Activated CD4-positive, alpha-beta T cell treated with anti-CD3 and anti-CD28 coated beads, Interleukin-2, amount 50 U/mL, for 1 hour (primary cell): ENCODE measurements at places on chromosomes 2 and 18.

GRCh38 chr18:69845593-69846506 is 101.8 kb downstream of the CD226 start:
- no peak for DNase-seq

DNA sequence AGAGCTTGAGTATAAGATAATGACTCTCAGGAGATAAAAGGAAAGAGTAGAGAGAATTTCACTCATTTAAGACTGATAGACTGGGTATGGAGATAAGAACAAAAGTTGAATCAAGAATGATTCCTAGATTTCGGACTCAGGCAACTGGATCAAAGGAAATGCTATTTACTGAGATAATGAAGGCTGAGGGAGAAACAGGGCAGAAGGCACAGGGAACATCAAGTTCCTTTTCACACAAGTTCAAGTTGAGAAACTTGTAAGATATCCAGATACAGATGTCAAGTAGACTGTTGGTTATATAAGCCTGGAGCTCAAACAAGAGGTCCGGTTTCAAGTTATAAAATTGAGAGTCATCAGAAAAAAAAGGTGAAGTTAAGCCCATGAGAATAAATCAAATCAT is 360.8 kb downstream of the TNS1 start:
- DNase-seq = no peak

GRCh38 chr2:42296226-42296625 is 64.8 kb downstream of the COX7A2L start:
- DNase-seq = no peak

GRCh38 chr2:34899079-34899478 is 1300.0 kb upstream of the FAM98A start:
- no peak for DNase-seq

- no peak for DNase-seq
Measured at GRCh38 chr2:239114119-239114581, 266.3 kb downstream of the TWIST2 start.

DNA sequence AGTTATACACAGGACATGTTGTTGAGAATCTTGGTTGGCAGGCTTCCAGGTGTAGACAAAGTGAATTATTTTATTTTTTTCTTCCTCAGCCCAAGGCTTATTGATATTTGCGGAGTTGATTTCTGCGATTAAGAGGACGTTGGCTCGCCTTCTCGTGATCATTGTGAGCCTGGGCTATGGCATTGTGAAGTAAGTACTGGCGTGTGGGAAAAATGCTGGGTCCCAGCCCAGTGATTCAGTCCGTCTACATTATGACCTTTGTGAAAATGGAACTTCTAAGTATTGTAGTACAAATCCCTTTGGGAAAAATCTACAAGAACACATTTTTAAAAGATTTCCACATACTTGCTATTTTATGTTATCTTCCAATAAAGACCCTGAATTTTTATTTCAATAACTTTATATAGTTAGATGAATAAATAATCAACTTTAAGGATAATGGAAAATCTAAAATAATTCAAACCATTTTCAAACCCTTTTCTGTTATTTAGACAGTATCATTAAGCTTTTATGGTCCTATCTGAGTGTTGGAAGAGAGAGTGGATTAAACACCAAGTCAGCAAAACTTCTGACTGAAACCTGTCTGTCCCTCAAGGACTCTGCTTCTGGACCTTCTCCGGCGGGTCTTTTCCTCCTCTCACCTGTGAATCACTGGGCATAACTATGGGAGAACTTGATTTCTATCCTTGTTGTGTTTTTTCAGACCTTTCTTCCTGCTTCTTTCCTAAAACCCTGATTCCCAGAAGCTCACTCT is 31.0 kb downstream of the TMEM87B start:
- no peak for DNase-seq

DNA sequence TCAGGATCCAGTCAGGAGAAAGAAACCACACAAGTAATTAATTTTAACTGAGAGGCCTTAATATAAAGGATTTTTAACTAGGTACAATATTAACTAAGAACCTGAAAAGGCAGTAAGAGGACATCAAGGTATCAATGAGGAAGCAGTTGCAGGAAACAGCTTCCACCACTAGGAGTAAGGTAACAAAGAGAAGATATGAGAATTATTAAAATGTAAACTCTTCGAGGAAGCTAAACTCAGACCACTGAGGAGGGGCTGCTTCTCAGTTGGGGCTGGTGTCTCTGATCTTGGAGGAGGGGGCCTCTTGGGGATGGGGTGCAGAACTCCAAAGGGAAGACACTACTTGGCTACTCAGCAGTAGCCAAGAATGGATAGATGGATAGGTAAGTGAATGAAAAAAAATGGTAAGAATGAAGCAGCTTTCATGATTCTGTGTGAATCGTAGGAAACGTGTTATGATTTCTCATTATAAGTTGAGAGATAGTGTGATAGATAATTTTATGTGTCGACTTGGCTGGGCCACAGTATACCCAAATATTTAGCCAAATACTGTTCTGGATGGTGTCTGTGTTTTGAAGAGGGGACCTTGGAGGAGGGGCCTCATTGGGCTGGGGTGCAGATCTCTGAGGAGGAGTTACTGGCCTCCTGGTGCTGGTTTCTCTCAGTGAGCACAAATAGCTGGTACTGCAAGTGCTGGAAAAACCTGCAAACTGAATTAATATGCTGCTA is 547.7 kb upstream of the LRRTM1 start:
- no peak for DNase-seq

GRCh38 chr2:214075456-214075855 is 335.4 kb upstream of the VWC2L start:
- DNase-seq = no peak

DNA sequence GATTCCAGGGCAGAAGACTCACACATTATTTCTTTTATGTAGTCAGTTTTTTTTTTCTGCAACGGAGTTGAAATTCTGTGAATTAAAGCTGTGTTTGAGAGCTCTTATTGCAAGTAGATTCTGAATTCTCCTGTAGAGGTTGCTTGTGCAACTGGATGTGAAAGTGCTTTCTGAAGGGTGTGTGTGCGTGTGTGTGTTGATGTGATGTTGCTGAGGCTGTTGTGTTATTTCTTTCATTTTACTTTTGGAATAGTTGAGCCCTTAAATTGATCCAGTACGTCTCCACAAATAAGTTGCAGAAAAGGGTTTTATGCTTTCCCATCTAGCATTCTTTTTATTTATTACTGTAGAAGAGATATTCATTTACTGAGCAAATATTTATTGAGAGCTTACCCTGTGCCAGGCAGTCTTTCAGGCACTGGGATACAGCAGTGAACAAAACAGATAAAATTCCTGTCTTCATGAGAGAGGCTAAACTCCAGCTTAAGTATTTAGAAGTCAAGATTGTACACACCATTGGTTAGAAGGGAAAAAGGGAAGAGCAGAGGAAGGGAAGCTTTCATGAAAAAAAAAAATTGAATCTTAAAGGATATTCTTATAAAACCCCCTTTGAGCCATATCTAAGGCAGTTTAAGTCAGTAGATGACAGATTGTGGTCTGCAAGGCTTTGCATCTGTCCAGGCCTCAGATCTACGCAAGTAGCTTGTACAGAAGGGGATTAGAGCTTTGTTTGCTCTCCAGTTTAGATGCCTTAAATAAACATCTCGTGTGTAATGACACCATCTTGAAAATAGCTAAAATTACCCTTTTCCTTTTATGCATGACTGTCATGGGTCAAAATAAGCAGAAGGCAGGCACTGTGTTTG is 58.2 kb downstream of the MYO1B start:
- DNase-seq = no peak

GRCh38 chr18:34592961-34593382 is 117.1 kb upstream of the DTNA start:
- no peak for DNase-seq

DNA sequence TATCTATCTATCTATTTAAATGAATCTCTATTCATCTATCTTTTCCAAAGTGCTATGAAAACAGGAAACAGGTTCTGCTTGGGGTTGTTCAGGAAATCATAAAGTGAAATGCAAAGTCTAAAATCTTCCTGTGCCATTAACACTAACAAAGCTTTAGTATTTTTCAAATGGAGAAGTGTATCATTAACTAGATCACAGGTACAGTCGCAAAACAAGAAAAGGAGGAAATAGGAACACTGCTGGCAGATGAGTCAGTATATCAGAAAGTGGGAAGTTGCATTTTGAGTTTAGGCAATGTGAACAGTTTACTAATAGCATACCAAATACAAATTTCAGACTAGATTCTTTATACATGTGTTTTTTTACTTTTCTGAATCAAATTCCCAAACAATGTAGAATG is 888.5 kb upstream of the FSHR start:
- DNase-seq = no peak

GRCh38 chr2:85765081-85765731 is 11.4 kb downstream of the ATOH8 start:
- DNase-seq = no peak

- no peak for DNase-seq
Measured at GRCh38 chr2:215352602-215353001, 40.7 kb downstream of the ATIC start.

GRCh38 chr2:215833531-215834162 is 179.7 kb downstream of the MREG start:
- DNase-seq = no peak

DNA sequence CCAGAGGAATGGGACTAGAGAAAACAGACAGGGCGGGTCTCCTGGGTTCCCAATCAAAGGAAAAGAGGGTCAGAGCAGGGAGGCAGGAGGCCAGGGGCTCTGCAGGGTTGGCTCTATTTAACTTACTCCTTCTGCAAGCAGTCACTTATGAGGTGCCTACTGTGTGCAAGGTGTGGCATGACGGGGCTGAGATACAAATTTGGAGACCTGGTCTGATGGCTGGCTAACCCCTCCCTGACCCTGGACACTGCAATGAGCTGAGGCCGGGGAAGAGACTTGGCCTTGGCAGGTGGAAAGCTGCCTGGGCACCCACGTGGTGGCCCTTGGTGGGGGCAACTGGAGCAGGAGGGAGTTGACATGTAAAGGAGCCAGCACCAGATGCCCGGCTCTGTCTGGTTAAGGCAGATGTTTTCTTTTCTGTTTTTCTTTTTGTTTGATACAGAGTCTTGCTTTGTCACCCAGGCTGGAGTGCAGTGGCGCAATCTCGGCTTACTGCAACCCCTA is 148.5 kb upstream of the GATA6 start:
- no peak for DNase-seq

DNA sequence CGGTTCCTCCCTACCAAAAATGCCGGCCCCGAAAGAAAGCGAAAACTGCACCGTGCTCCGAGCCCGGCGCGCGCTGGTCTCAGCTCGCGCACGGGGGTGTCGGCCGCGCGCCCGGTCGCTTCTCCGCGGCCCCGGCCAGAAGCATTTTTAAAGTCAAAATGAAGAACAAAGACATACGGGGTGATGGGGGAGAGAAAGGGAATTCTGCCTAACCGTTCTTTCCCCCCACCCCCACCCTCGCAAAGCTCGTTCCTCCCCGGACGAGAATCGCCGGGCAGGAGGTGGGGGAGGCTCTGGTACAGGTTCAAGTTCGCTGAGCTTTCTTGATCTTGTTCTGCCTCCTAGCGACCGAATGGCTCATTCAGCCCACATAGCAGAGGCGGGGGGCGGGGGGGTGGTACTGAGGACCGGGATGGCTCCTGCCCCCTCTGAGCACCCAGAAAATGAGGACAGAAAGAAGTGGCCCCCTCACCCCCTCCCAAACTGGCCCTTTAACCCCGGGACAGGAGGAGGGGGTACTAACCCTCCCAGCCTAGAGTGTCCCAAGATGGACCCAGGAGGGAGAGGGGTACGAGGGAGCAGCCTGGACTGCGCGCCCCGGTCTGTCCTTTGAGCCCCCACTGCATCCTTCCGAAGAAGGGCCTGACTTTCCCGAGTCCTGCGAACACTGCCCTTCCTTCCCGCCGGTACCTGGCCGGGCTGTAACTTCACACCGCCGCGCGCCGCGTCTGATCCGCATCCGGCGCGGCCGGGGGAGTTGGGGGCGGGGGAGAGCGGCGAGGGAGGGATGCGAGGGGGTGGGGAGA is 3.1 kb downstream of the BCL11A start:
- DNase-seq = no peak

- DNase-seq = no peak
Measured at GRCh38 chr18:5678779-5679406, 135.1 kb upstream of the EPB41L3 start.

DNA sequence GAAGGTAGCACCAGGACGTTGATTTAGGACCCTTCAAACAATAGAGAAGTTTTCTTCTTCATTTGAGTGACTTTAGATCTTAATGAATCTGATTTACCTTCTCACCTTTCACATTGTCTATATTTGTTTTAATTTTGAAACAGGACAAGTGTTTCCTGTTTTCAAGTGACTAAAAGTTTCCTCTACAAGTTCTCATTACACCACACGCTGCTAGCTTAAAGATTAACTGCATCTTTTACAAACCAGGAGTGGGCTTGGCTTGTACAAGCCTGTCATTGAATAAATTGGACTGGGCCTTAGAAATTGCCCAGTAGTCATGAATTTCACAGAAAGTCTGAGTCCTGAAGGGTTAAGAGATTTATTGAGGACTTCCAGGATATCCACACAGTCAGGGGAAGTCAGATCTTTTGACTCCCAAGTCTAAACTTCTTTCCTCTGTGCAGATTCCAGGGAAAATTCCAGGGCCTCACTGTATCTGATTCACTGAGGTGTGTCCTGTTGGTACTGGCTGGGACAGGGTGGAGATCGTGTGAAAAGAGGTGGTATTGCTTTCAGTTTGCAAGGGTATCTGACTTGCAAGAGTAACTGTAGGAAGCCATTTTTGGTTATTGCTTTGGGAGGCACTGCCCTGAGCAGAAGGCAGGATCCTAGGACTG is 3.4 kb downstream of the SGPP2 start:
- DNase-seq = no peak

DNA sequence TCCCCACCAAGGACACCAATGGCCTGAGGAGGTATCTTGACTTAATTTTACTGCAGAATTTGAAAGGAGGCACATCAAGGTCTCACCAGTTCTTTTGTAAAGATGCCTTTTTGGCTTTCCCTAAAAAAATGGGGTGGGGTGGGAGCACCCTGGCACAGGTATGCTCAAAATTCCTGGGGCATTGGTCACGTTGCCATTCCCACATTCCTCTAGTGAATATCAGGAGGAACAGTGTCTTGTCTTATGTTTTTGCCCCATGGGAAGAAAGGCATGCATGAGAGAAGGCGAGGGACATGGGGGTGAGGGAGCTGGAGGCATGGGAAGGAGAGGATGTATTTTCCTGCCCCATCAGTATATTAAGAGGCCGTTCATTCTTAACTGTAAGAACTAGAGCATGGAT is 275.3 kb downstream of the CMPK2 start:
- DNase-seq = no peak

- DNase-seq = no peak
Measured at GRCh38 chr2:161990741-161991140, 83.3 kb downstream of the DPP4 start.

- DNase-seq = no peak
Measured at GRCh38 chr2:186887107-186888090, 38.4 kb upstream of the ZSWIM2 start.
